ENCODE measurements at places on chromosomes 16 and 17.

DNA sequence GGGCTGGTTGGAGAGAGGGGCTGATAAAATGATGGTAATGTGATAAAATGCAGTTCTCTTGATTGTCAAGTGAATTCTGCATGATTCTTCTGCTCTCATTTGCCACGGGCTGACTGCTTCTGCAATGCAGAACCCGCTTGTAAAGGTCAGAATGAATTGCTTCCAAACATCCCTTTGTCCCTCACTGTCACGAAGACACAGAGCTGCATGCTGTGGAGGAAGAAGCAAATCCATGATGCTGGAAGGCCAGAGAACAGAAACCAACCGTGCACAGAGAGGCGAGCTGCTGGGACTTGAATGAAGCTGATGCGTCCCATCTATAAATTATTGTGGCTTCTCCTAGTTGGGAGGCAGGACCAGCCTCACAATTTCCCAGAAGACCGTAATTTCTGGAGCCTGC lies 171.6 kb downstream of the PRKCB start:
- DNase-seq: no peak

- DNase-seq: no peak
These were observed 35.8 kb upstream of the ADGRG1 start for GRCh38 chr16:57592591-57593003.

DNA sequence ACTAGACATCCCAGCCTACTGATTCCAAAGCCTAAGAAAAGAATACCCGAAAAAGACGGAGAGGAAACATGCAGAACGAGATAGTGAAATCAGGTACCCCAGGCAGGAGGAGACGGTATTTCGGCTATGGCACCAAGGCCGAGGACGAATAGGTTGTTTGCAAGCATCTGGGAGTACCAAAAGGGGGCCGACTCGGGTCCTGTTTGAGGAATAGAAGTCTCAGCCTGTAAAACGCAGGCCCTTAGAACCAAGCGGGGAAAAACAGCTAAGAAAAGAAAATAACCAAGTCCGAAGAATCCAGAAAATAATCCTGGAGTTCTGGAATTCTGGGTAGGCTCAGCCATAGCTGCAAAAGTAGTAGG lies 537 bp downstream of the SLC35B1 start:
- DNase-seq: no peak

DNA sequence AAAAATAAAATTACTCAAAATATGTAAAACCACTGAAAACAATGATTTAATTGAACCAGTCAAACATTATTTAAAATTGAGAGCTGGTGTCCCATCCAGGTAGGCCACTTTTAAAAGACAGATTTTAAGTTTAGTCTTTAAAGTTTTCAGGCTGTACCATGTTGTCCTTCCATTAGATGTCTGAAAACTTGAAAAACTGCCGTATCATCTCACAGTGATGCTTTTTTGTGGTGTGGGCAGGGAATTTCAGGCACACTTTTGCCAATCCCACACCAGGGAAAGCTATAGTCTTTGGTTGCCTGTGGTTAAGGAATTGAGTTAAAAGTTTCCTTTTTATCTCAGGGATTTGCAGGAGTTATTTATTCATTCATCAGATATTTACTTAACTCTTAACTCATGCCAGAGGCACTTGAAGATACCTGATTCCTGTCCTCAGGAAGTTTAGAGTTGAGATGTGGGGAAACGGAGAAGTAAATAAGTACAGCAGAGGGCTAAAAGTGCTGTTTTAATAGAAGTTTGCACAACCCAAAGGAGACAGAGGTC lies 3.2 kb downstream of the SNTB2 start:
- DNase-seq: no peak

GRCh38 chr16:67770346-67770991 lies 35.9 kb downstream of the RANBP10 start:
- DNase-seq: no peak

DNA sequence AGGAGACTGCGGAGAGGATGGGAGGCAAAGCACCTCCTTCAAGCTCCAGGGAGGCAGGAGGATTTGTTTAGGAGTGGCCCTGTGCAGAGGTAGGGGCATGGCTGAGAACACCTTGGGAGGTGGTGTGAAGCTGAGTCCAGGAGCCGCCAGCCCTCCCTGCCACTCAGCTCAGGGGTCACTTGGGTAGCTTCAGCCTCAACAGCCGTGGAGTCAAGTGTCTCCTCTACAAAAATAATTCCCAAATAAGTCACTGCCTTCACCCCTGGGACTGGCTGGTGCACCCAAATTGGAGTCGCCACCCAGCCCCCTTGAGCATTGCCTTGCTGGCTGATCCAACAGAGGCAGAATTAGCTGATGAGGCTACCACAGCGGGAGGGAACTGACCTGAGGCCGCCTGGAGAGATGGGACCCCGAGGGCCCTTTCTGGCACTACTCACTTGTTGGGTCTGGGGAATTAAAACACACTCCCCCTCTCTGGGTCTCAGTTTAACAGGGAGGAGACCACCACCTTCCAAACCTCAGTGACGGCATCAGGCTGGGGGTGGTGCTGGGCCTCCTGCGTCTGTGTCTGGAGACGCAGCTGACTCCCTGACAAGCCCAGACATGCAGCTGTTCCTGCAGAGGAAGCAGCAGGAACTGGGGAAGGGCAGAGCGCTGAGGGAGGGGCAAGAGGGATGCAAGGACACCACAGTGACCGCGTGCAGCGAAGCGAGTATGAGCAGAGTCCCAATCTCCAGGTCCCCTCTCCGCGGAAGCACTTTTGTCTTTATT lies 87.9 kb upstream of the TOB1 start:
- peak; percentile 20 for DNase-seq

DNA sequence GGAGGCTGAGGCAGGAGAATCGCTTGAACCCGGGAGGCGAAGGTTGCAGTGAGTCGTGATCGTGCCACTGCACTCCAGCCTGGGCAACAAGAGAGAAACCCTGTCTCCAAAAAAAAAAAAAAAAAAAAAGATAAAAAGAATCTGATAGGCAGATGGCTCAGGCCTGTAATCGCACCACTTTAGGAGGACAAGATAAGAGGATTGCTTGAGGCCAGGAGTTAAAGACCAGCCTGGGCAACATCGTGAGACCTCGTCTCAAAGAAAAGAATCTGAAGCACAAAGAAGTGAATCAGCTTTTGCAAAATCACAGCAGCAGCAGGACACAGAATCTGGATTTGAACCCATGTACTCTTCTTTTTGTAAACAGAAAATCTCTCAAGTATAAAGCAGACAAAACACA lies 7.6 kb downstream of the NOB1 start:
- DNase-seq: no peak

- no peak for DNase-seq
These were observed 549.0 kb downstream of the HS3ST4 start for GRCh38 chr16:26240807-26241206.

DNA sequence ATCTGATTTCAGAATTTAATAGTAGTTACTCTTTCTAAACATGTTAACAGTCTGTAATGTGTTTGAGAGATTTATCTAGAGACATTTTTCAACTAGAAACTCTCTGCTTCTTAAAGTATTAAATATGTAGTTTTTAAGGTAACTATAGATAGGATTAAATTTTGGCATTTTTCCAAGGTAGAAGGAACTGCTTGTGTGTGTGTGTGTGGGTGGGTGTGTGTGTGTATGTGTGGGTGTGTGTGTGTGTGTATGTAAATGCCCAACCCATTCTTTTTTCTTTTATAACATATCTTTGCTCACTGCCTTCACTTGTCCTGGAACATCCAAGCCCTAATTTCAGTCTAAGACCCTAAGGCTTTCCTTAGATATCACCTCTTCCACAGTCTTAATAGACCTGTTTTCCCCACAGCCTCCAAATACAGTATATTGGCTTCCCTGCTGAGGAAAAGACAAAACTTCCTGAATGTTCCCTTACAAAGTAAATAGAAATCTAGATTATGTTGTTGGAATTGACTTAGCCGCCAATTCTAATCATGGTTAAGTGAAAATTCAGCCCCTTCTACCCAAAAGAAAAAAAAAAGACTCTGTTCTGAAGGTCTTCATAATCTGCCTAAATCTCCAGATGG lies 33.5 kb downstream of the NUP93 start:
- no peak for DNase-seq

GRCh38 chr17:77208217-77208808 lies 67.5 kb downstream of the SEC14L1 start:
- DNase-seq: peak; percentile 38

DNA sequence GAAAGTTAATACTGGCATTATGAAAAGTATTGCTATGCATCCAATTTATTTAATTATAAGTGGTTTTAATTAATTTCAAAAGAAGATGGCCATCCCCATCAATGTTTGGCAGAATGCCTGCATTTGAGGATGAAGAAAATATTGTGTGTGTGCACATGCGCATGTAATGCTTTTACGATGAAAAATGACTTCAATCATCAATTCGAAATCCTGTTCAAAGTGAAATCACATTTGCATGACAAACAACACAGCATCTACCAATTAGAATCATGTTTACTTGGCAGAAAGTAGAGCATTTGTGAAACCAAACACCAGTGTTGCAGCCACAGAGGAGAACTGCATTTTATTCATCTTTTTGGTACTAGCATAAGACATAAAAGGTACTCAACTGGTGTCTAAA lies 191.9 kb upstream of the PIRT start:
- no peak for DNase-seq

- DNase-seq: no peak
These were observed 3.8 kb upstream of the TAC4 start for GRCh38 chr17:49851387-49852291.
